ENCODE measurements at places on chromosomes 2 and 18. TPM values are rescaled to one million over a fixed set of nuclear protein-coding genes. Genes with fewer than 3 reads are reported as not detected.

The DES gene
- 3,588 TPM for total RNA-seq

The ACADL gene
- total RNA-seq: 4.7 TPM

The ACKR3 gene
- total RNA-seq: 21.4 TPM

The MOGAT1 gene
- not detected for total RNA-seq

The ANKAR gene
- total RNA-seq: 31.8 TPM

The DLGAP1 gene
- total RNA-seq: 0.52 TPM

The CRYBA2 gene
- total RNA-seq: not detected

The B3GNT2 gene
- total RNA-seq: 11.0 TPM

The MYL1 gene
- total RNA-seq: 6,507 TPM

The CYRIA gene
- total RNA-seq: 4.7 TPM

The UGT1A3 gene
- total RNA-seq: not detected

The ZNF638 gene
- 187 TPM for total RNA-seq

The MYO7B gene
- total RNA-seq: 1.0 TPM

The CFAP65 gene
- not detected for total RNA-seq

The EFR3B gene
- total RNA-seq: 4.7 TPM

All from skeletal muscle tissue (tissue), 5 donors.